ENCODE measurements at places on chromosomes 16 and 17. TPM values are rescaled to one million over a fixed set of nuclear protein-coding genes. Genes with fewer than 3 reads are reported as not detected.

DNA sequence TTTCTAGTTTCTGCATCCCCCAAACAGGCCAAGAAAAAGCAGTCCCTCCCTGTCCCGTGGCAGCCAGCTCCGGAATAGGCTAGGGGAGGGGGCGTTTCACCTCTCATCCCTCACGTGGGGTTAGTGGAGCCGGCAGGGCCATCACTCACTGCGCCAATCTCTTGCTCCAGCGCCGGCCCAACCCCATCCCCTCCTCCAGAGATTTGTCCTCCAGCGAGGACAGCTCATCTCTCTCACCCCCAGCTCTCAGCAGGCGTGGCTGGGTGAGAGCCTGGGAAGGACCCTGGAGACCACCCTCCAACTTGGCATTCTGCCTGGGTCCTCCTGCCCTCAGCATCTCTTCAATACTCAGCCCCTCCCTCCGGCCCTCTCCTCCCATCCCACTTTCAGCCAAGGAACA is 74.1 kb downstream of the TMEM132E start:
- DNase-seq: no peak

- no peak for DNase-seq
These were observed 66.1 kb downstream of the MYO18A start for GRCh38 chr17:29114141-29114540.

DNA sequence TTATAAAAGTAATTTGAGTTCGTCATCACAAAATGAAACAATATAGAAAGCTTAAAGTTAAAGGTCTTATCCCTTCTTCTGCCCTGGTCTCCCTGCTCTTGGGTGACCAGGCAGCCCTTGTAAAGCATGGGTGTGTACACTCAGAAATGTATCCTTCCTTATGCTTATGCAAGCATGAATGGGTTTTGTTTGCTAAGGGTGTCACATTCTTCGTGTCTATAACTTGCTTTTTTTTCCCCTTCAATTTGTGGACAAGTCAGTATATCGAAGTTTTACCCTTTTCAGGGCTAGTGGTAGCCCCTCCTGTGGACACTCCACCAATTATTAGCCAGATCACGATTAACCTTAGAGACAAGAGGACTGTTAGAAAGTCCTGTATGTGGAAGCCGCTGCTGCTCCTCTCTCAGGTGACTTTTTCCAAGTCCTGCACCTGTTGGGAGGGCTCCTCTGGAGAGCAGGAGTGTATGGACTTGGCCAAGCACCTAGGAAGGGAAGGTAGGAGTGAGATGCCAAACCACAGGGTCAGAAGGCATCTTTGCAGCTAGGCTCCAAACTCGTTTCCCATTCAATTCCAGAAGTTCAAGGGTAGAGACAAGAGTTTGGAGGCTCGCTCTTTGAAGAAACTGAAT is 50.9 kb downstream of the LDHD start:
- no peak for DNase-seq

- DNase-seq: no peak
These were observed 22.6 kb upstream of the ITGB4 start for GRCh38 chr17:75698659-75699058.

DNA sequence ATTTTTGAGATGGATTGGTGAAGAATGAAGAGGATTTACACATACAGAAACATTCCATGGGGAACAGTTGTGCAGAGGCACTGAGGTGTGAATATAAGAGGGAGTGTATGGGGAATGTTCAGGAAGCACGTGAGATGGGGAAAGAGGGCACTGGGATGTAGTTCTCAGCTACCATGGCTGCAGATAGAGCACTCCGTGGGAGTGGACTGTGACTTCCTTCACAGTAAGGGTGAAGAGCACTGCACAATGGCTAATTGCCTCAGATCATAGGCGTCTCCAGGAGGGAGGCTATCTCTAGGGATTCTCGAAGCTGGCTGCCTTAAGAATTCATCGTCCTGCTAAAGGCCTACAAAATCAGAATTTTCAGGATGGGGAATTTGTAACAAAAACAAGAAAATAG is 7.0 kb downstream of the YPEL2 start:
- DNase-seq: no peak

- no peak for DNase-seq
These were observed 142.9 kb upstream of the MYOCD start for GRCh38 chr17:12522743-12523183.

ADAD2 gene
- 0.19 TPM for total RNA-seq

- DNase-seq: no peak
These were observed 4.9 kb upstream of the SOX9 start for GRCh38 chr17:72115781-72116525.

GRCh38 chr16:4659363-4660353 is 33.7 kb upstream of the NUDT16L1 start:
- no peak for DNase-seq

All from activated CD4-positive, alpha-beta memory T cell treated with anti-CD3 and anti-CD28 coated beads for 36 hours (primary cell).